ENCODE measurements at places on chromosomes 11 and 22.

DNA sequence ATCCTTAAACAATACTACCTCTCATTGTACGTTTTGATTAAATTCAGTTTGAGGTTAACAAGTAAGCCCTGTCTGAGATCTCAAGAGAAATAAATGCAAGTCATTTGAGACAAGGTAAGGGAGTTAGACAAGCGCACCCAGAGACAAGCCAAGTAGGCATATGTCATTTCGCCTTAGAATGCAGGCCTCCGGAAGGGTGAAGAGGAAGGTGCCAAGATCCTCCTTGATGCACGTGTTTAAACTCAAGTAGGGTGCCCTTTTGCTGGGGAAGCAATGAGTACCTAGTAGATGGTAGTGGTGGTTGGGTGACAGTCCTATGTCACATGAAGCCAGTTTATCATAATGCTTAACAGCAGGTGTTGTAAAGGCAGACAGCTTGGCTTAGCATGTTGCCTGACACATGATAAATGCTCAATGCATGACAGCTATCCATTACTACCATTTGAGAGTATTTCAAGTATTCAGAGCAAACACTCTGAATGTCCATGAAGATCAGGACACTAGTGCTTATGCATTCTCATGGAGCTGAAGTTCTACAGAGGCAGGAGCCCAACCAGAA lies 415.9 kb downstream of the TMEM135 start:
- DNase-seq, result no peak

DNA sequence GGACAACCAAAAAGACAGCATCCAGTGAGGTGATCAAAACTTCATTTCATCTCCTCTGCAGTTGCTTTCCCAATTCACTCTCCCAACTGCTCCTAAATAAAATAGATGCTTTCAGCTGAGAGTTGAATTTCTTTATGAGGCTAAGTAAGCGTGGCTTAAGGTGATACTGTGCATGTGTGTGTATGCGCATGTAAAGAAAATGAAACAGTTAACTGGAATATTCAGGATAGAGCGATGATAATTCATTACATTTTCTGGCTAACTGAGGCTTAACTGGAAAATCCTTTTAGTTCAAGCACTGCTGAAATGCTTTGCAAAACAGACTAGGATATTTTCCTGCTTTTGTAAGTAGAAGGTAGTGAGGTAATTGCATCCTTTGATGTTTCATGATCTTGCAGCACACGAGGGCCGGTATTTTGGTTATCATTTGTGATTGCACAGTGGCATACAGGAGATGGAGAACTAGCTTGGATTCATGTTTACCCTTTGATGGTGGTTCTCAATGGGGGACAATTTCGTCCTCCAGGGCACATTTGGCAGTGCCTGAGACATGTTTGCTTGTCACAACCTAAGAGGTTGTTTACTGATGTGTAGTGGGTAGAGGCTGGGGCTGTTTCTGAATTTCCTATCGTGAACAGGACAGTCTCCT lies 71.2 kb downstream of the ZBTB16 start:
- no peak for DNase-seq

GRCh38 chr11:5737670-5738392 lies 1.6 kb downstream of the OR56B1 start:
- DNase-seq, result no peak

DNA sequence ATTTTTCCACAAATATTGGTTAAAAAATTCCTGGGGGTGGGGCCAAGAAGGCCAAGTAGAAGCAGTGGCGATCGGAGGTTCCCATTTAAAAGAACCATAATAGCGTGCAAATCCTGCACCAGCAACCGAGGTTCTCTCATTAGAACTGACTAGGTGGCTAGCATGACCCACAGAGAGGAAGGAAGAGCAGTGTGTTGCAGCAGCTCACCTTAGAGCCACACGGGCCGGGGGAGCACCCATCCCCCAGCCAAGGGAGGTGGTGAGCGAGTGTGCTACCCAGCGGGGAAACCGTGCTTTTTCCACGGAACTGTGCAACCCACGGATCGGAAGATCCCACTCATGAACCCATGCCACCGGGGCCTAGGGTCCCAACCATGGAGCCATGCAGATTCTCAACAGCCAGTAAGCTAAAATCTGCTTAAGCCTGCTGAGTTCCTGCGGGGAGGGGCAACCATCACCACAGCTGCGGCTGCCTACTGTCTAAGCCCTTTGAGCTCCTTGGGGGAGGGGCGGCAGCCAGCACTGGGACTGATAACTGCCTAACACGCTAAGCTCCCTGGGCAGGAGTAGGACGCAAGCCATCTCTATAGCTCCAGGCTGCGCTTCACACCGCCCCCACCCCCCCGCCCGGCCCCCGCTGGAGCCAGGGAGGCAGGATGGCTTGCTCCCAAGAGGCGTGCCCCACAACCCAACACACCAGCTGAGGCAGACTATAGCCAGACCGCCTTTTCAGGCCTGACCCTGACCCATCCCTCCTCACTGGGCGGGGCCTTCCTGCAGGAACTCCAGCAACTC lies 21.0 kb upstream of the HTATIP2 start:
- DNase-seq, result no peak

GRCh38 chr11:60316317-60316716 lies 10.7 kb upstream of the MS4A6E start:
- no peak for DNase-seq

DNA sequence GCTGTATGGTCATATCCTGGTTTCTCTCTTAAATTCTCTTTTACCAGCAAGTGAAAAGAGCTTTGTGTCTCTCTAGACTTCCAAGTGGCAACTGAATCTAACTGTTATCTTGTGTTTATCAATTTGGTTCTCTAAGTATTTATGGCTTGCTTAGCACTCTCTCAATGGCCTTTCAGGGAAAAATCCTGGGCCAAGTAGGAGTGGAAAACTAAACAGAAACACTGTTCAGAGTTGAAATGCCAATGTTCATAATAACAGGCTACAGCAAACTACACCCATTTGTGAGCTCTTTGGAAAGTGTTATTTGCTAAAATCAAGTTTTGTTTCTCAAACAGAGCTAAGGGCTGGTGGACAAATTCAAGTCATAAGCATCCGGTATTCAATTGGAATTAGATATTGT lies 10.1 kb downstream of the MMP12 start:
- no peak for DNase-seq

DNA sequence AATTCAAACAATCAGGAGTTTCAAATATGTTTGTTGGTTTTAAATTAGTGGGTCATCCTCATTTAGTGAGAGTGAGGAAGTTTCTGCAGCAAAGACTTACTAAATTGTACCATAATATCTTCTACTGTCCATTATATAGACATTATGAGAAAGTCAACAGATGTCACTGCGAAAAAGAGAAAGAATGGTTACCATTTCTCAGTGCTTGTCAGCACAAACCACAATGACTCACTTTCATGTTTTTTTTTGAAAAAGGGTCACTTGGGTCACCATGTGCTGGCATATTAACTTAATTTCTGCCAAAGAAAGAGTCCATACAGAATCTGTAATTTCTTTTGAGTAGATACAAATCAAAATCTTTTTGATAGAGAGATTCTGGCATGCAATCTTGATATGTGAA lies 924.6 kb upstream of the FAT3 start:
- DNase-seq, result no peak

DNA sequence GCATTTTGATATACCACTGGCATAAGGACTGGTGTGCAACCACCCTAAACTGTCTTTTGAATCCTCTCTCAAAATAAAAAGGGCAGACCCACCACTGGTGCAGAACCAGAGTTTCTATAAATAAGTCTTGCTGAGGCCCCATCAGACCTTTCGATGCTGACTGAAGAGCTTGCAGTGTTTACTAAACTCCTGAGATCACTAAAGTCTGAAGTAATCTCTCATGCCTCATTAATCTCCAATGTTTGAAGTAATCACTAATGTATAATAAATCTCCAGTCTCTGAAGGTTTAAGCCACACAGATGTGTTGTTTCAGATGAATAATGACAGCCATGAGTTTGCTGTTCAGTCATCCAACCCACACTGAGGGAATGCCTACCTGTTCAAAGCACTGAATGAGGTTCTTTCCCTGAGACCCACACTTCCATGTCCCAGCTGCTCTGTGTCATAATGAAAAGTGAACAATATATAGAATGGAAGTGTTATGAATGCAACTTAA lies 50.6 kb upstream of the DEUP1 start:
- DNase-seq, result no peak
